T-cell (primary cell): ENCODE measurements at places on chromosomes 12 and 14.
A peak's percentile ranks its signal among the peaks of the same experiment; 100 is the strongest.

- no peak for DNase-seq
Measured at GRCh38 chr14:64158608-64159007, 135.6 kb downstream of the ESR2 start.

- no peak for DNase-seq
Measured at GRCh38 chr12:25997201-25997963, 38.9 kb downstream of the RASSF8 start.

DNA sequence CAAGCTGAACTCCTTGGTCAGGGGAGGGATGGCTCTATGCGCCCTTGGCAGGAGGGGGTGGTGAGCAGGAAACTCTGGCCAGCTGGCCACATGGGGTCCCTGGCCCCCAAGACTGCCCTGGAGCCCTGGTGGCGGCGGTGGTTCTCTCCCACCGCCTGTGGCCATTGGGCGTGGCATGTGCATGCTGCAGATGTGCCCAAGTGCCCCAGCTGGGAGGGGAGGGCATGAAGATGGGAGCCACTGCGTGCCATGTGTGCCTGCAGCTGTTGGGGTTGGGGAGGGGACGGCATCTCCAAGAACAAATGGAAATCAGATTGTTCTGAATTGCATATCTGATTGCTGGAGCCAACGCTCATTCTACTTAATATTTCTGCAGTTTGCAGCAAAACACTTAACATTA, 115.7 kb upstream of the IGF1 start:
- DNase-seq = no peak

GRCh38 chr12:117139025-117139717, 40.0 kb upstream of the TESC start:
- DNase-seq = no peak

GRCh38 chr12:64218597-64218996, 3.5 kb downstream of the KICS2 start:
- no peak for DNase-seq

- no peak for DNase-seq
Measured at GRCh38 chr12:120933786-120934185, 29.6 kb upstream of the SPPL3 start.

DNA sequence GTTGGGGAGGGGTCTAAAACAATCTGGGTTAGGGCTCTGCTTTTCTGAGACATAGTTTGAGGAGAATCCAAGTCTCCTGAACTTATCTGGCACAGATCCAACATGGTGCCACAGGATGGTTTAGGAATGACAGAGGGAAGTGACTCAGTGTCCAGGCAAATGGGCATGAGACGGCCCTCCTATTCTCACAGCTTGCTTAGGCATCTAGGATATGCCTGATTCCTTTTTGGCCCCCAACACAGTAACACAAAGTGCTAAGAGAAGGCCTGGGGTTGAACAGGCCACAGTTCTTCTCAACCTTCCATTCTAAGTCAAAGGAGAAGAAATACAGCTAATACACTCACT, 117.7 kb downstream of the ZFP36L1 start:
- no peak for DNase-seq

GRCh38 chr12:9040484-9041186, 51.3 kb downstream of the KLRG1 start:
- DNase-seq = no peak

DNA sequence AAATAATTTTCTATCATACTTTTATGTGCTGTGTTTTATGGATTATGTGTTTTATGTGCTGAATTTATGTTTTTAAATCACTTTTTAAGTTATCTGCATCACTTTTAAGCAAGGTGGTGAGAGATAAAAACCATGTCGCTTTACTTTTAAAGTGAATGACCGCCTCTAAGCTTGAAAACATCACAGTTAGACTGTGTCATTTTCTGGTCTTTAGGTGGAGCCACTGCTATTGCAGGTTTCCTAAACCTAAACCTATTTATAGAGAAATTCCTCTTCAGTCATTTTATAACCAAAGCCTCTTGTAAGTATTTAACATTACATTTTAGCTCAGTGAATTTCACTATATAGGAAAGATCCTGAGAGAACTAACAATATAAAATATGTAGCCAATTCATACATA, 21.0 kb upstream of the MDM2 start:
- DNase-seq = no peak

- DNase-seq = peak; percentile 22
Measured at GRCh38 chr14:35533357-35534207, at the start of gene INSM2. INSM2 (plus strand) TSS chr14:35534164; CDS start chr14:35534253, 89 bp downstream.

DNA sequence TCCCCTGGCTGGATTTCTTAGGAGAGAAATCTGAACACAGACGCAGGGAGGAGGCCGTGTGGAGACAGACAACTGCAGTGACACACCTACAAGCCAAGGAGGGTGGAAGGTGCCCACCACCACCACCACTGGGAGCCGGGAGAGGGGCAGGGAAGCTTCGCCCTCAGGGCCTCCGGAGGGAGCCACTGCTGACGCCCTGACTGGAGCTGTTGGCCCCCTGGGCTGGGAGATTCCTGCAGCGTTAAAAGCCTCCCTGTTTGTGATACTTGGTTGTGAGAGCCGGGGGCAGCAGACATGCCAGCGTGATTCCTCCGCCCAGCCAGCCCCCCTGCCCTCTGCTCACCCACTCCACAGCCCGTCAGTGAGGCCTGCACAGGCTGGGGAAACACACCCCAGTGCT, 72.0 kb downstream of the CHGA start:
- DNase-seq = no peak
